ENCODE measurements at places on chromosomes 13 and 19.

GRCh38 chr13:88042489-88042888 lies 371.3 kb downstream of the SLITRK5 start:
- no peak for DNase-seq

DNA sequence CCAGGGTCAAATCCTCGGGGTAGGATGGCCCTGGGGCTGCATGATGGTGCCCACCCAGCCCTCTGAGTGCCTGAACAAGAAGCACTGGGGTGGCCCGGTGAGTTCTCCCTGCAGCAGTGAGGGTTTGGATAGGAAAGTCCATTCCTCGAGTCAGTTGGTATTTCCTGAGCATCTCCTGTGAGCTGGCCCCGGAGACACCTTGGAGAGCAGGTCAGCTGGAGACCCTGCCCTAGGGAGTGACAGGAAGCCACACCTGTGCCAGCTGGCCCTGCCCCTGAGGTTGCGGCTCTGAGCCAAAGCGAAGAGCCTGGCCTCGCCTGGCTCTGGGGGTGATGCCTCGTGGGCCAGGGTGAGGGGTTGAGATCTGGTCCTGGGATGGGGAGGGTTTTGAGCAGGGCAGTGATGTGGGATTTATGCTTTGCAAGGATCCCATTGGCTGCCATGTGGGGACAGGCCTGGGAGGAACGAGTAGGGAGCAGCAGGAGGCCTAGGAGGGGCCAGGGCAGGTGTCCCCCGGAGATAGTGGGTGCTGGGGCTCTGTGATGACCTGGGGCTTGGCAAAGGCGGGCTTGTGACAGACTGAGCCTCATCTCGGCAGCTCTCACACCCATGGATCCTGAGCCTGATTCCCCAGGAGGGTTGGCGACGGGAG lies 16.0 kb downstream of the CRTC1 start:
- no peak for DNase-seq

GRCh38 chr13:76971215-76971614 lies 20.7 kb upstream of the CLN5 start:
- DNase-seq: no peak

GRCh38 chr13:97880311-97880675 lies 73.2 kb upstream of the IPO5 start:
- no peak for DNase-seq

- no peak for DNase-seq
Measured at GRCh38 chr13:36848199-36848982, 29.4 kb downstream of the RFXAP start.

Measured in HEK293T (cell line).